ENCODE measurements at places on chromosomes 4 and X.

DNA sequence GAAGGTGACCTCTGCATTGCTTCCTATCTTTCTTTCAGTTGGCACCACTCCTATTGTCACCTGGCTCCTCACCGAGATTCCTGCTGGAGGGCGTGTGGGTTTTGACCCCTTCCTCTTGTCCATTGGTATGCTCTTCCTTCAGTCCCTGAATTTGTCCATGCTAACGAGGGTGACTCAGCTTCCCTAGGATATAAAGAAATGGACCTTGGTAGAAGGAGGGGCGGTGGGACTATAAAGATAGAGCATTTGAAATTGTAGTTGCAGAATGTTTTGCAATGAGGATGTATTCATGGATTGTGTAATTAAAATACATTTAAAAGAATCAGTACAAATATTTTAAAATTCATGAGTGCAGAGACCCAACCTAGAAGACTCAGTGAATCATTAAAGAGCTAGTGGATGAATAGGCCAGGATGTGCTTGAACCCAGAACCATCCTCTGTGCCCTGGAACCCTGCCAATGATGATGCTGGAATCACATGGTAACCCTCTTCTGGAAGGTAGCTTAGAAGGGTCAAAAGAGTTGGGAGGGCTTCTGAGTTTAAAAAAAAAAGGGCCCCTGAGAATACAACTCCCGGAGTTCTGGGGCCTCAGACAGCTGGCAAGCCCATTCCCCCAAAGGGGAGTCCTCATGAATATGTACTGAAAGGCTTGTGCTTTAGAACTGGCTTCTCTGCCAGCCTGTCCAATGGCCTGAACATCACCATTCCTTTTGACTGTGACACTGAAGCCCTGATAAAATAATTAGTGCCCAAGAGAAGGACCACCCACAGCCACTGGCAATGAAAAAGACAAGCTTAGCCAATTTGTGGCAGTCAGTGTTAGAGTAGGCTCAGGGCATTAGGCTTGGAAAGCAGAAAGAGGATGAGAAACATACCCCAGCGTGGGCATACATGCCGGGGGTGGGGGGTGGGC lies 8.0 kb downstream of the XPNPEP2 start:
- DNase-seq, result no peak

DNA sequence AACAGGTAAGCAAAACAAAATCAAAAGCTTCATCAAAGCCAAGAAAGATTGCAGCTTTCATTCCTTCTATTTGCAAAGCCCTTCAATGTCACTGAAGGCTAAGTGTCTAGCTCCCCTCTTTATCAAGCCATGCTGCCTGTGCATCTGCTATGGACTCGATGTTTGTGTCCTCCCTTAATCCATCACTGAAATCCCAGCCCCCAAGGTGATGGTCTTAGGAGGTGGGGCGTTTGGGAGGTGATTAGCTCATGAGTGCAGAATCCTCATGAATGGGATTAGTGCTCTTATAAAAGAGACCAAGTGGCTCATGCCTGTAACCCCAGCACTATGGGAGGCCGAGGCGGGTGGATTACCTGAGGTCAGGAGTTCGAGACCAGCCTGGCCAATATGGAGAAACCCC lies 6.9 kb upstream of the TRIM2 start:
- DNase-seq, result no peak

DNA sequence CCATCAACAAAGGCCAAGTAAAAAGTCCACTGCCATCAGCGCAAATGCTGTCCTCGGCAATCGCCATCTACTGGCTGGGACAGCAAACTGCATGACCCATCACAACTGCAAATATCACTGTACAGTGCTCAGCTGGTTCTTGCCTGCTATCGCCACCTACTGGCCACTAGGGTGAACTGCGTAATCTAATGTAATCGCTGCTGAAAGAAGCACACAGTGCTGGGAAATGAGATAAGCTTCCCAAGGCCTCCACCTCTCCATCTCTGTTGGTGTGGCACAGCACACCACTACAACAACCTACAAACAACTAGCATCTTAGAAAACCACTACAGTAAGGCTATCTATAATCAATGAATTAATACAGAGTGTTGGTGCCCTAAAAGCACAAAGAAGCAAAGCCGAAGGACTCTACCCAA lies 298.3 kb downstream of the TEX13A start:
- peak; percentile 45 for DNase-seq

GRCh38 chr4:3389233-3390215 lies 52.2 kb upstream of the HGFAC start:
- DNase-seq, result no peak

- no peak for DNase-seq
Measured at GRCh38 chrX:2463973-2464676, 36.7 kb downstream of the DHRSX start.

DNA sequence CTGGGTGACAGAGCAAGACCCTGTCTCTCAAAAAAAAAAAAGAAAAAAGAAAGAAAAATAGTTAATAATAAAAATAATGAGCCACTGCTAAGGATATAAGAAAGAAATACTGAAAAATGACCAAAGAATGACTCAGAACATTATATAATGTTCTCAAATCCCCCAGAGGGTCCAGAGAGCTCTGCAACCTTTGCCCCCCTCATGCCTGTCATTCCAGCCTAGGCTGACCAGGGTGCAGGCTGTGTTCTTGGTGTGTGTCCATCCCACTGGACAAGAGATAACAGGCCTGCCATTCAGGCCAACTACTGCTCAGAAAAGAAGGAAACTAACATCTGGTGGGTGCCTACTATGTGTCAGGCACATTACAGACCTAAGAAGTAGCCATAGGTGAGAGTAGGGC lies 72.7 kb upstream of the EDNRA start:
- DNase-seq, result no peak

DNA sequence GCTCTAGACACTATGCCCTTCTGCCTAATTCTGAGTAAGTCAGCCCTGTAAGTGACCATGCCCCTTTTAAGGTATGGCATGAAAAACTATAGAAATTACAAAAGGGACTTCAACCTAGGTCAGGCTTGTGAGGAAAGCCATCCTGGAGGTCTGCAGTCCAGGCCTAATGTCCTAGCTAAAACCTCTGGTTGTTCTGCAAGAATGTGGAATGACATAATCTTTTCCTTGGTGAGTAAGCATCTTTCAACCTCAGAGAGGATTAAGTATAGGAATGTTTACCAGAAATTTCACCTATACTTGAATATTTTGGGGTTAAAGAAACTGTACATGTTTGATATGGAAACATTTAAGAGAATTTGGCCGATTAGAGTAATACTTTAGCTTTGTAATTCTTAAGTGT lies 23.8 kb upstream of the HPSE start:
- DNase-seq, result no peak

DNA sequence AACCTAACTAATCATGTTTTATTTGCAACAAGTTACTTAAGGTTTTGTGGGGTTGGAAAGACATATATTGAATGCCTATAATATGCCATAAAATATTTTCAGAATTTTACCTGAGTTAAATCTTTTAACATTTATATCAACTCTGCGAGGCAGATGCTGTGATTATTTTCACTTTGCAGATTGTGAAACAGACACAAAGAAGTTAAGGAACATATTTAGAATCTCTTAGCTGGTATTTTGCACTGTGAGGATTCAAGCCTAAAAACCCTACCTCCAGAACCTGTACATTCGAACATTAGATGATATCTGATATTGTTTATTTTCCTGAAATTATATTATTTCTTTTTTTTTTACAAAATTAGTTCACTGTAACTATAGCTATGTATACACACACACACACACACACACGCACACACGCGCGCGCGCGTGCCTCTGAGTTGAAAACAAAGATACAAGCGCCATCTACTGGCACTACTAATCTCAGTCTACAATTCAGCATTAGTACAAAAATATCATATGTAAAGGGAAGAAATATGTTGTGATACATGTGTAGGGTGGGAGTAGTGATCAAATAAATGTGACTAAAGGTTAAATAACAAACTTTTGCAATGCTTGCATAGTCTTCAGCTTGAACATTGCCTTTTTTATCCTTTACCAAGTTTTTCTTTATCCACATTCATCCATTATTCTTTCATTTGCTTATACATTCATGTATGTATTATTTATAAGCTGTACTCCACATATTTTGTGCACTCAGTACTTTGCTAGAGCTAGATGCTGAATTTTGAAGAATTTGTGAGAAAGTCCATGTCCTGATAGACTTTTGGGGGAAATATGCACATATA lies 61.5 kb downstream of the ANXA10 start:
- peak; percentile 28 for DNase-seq

- DNase-seq, result no peak
Measured at GRCh38 chr4:10998846-10999245, 314.3 kb upstream of the CLNK start.

Measured in NCI-H1930 (cell line).